Stimulated activated CD8-positive, alpha-beta memory T cell treated with anti-CD3 and anti-CD28 coated beads, Interleukin-4, amount 100 ng/mL, for 48 hours (primary cell): ENCODE measurements at places on chromosomes 5 and 9.
A peak's percentile ranks its signal among the peaks of the same experiment; 100 is the strongest.

DNA sequence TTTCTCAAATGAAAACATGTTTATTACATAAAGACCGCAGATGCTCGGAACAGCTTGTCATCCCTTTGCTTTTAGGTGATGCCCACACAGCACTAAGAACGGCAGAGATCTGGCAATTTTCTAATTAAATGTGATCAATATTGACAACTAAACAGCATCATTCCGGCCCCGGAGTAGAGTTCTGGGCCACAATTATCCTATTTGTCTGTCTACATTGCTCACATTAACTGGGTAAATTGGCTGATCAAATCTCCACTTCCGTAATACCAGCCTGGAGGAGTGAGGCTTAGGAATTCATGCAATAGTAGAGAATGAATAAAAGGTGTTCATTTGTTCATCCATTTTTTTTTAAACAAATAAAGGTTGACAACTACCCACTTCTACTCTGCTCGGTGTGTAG is 245.1 kb upstream of the C9orf72 start:
- DNase-seq = no peak

- DNase-seq = no peak
Observed at GRCh38 chr9:108047264-108047663, 557.7 kb upstream of the KLF4 start.

GRCh38 chr5:90640484-90641059 is 82.0 kb downstream of the ADGRV1 start:
- DNase-seq = no peak

DNA sequence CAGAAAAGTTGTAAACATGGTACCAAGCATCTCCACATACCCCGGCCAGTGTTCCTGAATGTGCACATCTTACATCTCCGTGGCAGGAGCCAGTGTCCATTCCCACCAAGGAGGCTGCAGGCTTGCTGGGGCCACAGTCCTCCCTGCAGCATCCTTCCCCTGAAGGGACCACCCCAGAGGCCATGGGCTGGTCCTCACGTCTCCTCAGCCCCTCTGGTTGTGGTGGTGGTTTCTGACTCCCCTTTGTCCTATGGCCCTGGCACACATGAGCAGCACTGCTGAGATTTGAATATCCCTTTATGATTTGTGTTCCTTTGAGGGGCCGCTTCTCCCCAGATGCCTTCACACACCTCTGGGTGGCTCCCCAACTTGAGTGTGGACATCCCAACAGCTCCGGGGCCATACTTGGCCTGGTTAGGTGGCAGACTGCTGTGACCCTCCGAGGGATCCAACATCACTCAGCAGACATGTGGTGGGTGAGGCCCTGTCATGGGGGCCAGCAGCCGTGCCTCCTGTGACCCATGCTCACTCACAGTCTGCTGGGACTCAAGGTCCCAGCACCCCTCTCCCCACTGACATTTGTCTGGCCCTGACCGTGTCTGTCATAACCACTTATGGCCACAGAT is 14.3 kb downstream of the PHF2 start:
- peak; percentile 19 for DNase-seq

DNA sequence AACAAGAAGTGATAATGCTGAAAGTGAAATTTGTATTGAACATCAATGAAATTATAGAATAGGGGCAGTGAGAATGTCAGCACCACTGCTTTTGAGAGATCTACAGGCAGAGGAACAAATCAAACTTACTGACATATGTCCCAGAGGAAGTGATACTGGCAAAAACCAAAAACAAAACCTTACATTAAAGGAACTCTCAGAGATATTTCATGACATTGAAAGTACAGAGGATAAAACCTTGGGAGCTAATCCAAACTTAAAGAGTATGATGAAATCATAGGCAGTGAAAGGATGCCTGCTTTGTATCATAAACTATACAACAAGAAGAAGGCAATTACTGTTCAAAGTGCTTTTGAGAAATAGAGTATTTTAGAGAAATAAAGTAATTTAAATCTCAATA is 90.4 kb upstream of the SV2C start:
- no peak for DNase-seq

- no peak for DNase-seq
Observed at GRCh38 chr5:42531611-42532010, 108.4 kb downstream of the GHR start.

DNA sequence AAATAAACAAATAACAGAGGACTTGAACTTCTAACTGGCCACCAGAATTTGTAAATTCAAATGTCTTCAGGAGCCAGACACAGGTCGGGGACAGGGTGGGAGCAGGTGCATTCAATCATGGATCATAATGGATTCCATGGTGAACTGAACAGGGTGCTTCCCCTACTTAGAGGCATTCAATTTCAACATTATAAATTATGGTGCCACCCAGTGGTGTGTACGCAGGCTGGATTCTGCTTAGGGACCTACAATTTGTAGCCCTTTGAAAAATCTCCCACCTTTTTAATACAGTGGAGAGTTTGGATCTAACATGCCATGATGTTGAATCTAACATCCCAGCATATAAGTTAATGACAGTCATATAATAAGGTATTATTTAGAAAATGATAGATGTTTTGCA is 22.3 kb downstream of the KLF9 start:
- no peak for DNase-seq

GRCh38 chr5:167167191-167167795 is 1124.2 kb upstream of the WWC1 start:
- DNase-seq = no peak

DNA sequence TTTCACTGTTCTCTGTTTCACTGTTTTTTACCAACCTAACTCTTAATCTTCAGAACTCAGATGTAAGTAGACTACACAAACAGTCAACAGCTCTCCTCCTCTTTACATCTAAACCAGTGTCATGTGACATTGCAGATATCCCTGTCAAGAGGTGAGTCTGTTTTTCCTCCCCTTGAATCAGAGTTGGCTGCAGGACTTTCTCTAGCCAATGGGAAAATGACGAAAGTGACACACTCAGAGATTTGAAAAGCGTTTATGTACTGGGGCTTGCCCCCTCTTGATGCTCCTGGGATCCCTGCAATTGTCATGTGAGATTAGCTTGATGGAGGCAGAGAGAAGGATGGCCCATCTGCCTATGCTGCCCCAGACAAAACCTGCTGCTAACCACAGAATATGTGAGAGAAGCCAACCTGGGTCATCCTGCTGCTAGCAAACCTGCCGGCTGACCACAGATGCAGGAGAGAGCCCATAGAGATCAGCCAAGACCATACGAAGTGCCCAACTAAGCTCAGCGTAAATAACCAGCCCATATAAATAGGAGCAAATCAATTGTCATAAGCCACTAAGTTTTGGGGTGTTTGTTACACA is 111.1 kb downstream of the ASTN2 start:
- DNase-seq = no peak

DNA sequence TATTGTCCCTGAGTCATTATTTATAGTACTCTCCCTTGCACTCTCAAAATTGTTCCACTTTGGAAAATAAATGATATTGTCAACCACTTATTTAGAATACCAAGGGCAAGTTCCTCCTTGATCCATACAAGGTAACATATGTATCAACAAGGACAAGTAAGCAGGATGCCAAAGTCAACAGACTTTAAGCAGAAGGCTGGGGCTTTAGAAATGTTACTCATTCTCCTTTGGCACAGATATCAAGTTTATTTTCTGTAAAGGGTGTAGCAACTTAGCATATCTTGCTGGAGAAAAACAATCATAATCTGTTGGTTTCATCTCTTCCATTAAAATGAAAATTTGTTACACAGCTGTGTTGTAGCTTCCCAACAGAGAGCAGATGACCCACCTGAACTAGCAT is 248.7 kb upstream of the SLC30A5 start:
- no peak for DNase-seq

GRCh38 chr5:6432206-6432605 is 16.5 kb upstream of the UBE2QL1 start:
- DNase-seq = no peak

- no peak for DNase-seq
Observed at GRCh38 chr5:85814596-85814995, 803.1 kb upstream of the COX7C start.

- no peak for DNase-seq
Observed at GRCh38 chr5:150570333-150570732, 62.4 kb downstream of the NDST1 start.

GRCh38 chr5:95850391-95850894 is 27.9 kb upstream of the GLRX start:
- no peak for DNase-seq

DNA sequence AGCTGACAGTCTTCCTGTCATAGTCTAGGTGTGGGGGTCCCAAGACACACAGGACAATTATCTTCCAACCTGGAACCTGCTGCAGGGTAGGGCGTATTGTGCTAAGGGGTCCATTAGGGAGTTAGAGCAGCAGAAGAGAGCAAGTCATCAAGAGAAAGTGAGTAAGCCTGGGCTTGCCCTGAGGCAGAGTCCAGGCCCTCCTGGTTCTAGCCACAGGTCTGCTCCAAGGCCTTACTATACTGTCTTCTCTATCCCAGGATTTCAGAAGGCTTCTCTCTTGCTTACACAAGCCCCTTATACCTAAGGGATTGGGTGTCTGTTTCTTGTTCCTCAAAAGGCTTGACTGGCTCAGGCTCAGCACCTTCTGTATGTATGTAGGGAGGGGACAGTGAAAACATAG is 7.7 kb downstream of the P4HA2 start:
- no peak for DNase-seq

DNA sequence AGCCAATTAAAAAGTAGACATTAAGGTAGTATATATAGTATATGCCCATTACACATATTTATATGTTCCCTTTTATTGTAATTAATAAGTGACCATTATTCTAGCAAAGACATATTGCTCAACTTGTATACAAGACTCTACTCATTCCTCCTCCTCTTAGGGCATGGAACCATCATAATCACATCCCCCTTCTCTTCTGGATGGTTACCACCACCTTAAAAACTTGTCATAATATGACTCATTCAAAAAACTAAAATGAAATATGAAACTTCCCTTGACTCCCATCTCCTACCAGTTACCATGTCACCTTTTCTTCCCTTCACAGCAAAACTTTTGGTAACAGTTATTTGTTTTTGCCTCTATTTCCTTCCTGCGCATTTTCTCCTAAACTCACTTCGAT is 438.7 kb downstream of the KDM4C start:
- DNase-seq = no peak

- DNase-seq = no peak
Observed at GRCh38 chr9:121246821-121247561, 21.0 kb upstream of the GSN start.

- no peak for DNase-seq
Observed at GRCh38 chr5:164341056-164341619, 835.7 kb downstream of the MAT2B start.

- no peak for DNase-seq
Observed at GRCh38 chr5:14793851-14794250, 77.7 kb downstream of the ANKH start.

- DNase-seq = no peak
Observed at GRCh38 chr5:55306641-55307382, 682 bp downstream of the DHX29 start.

- no peak for DNase-seq
Observed at GRCh38 chr9:121631115-121631514, 20.3 kb upstream of the DAB2IP start.

DNA sequence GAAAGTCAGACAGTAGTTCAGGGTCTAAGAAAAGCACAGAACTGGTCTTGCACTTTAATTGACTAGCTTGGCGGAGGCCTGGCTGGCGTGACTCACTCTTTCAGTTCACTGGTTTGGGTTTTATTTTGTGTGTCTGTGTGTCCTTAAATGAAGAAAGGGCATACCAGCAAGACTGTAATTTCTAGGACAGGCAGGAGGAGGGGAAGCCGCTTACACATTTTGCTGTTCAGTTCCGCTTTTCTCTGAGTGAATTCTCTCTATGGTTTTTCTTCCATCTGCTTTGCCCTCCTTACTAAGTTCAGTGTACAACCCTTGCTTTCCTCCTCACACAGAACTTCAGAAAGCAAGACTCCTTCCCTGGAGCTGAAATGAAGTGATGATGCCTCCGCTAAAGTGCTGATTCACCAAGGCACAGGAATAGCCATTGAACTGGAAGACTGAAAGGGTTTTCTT is 150.8 kb downstream of the MEF2C start:
- no peak for DNase-seq
